ENCODE measurements at places on chromosomes 2 and 18.

DNA sequence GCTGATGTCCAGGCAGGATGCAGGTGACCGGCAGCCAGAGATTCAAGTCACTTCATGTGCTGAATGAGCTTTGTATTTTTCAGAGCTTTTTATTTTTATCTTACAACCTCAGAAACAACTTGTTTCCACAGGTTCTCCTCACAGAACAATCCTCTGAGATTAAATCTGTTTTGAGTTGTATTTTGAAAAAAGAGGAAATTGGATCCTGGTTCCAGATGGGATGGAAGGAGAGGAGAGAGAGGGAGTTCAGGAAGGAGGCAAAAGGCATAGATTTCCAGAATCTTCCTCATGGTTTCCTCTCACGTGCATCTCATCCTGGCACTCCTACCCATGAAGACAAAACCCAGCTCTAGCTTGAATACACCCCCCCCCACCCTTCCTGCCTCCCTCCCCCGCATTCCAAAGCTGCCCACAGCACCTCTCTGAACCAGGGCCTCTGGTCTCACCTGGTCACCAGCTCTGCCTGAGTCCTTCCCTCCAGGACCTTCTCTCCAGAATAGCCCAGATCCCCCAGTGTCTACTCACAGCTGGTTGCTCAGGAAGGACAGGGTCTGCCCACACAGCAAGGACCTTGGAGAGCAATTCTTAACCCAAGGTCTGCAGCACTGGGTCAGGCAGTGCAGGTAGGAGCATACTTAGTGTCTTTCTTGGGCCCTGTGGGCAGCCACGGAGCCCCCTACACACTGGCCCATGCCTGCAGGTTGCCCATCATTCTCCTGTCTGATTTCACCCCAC is 104.7 kb downstream of the ZFP36L2 start:
- no peak for DNase-seq

DNA sequence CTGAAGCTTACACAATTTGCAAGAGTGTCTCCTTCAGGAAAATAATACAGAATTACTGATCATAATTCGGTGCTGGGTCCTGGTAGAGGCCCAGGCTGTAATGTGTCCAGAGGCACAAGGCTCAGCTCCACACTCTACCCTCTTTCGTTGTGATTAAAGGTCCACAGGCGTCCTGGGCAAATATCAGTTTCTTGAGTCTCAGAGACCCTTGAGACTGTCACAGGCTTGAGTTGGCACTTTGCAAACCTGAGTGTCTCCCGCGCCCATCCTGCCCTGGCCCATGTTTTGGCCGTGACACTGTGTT is 46.9 kb upstream of the SMAD7 start:
- DNase-seq: no peak

DNA sequence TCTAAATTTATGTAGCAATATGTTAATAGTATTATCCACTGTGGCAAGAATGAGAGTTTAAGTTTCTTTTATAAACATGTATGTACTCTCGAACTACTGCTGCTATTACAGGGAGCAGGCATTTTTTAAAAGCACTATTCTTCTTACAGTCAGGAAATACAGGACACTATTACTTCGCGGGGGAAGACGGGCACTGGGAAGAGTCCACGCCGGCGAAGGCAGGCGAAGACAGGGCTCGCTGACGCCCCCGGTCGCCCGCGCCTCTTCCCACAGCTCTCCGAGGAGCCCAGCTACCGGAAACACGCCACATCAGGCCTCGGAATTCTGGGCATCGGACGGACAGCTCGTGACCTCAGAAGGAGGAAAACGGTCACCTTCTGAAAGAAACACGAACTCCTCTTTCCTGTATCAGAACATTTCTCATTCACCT is 90.2 kb downstream of the FAM161A start:
- no peak for DNase-seq

- DNase-seq: no peak
Measured at GRCh38 chr2:75828826-75829225, 118.1 kb upstream of the GCFC2 start.

GRCh38 chr2:225841314-225841713 is 441.8 kb downstream of the NYAP2 start:
- DNase-seq: no peak

GRCh38 chr18:42860011-42860410 is 255.5 kb downstream of the RIT2 start:
- DNase-seq: no peak

GRCh38 chr2:224211791-224212190 is 172.7 kb upstream of the SERPINE2 start:
- no peak for DNase-seq

GRCh38 chr2:70887550-70888246 is 48.0 kb upstream of the ATP6V1B1 start:
- DNase-seq: no peak

- DNase-seq: no peak
Measured at GRCh38 chr2:238754259-238754658, 93.6 kb upstream of the TWIST2 start.

- DNase-seq: no peak
Measured at GRCh38 chr18:29156531-29156930, 979.6 kb upstream of the CDH2 start.

Measured in T1000 (cell line).